ENCODE measurements at places on chromosomes 13 and 19. TPM values are rescaled to one million over a fixed set of nuclear protein-coding genes. Genes with fewer than 3 reads are reported as not detected.

GRCh38 chr19:30168760-30169159 is 203.4 kb upstream of the ZNF536 start:
- no peak for DNase-seq

GRCh38 chr19:33448159-33448516 is 73.5 kb downstream of the PEPD start:
- no peak for DNase-seq

DNA sequence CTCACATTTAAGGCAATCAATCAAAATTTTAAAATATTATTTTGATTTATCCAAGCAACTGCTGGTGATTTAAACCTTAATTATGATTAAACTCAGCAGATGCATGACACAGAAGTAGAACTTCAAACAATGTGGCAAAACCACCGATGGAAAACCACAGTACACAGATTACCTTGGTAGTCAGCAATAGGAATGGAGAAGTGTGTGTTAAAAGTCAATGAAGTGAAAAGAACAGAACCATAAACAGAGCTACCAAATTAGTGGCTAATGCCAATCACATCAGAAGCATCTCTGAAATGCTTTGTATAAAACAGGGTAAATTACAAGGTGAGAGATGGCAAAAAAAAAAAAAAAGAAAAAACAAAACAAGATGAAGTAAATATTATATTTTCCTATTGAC is 31.2 kb downstream of the KATNAL1 start:
- no peak for DNase-seq

- no peak for DNase-seq
Measured at GRCh38 chr13:42815681-42816080, 34.3 kb downstream of the FAM216B start.

DNA sequence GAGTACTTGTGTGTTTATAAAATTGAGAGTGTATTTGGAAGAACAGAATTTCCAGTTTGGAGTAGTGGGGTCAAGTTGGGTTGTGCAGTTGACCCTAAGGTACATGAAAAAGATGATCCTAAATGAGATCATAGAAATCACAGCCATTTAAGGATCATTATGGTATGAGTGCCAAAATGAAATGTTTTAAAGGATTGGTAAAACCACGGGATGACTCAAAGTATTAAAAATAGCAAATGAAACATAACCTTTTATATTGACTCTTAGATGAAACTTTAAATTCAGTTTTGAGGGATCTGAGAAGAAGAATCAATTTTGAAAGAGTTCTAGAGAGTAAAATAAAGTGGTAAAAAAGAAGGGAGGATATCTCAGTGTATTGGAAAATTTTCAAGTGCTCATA is 773.8 kb downstream of the GPC5 start:
- DNase-seq = no peak

DNA sequence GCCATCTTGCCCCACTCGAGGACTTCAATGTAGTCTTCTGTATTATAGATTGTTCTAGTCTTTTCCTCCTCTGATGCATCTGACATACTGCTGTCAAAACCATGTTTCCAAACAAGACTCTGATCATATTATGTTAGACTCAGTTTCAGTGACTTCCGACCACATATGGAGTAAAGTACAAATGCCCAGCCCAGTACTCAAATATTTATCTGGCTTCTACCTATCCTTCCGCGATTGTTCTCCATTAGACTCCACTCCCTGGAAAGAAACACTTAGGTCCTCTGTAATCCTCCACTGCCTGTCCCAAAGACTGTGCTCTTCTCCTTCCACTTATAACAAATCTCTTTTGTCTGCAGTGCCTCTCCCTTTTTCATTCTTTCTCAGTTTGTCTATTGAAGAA is 439.5 kb downstream of the EFNB2 start:
- no peak for DNase-seq

Gene CABP5
- total RNA-seq = not detected

GRCh38 chr13:102846261-102847015 is 606 bp downstream of the ERCC5 start:
- DNase-seq = peak; percentile 35

DNA sequence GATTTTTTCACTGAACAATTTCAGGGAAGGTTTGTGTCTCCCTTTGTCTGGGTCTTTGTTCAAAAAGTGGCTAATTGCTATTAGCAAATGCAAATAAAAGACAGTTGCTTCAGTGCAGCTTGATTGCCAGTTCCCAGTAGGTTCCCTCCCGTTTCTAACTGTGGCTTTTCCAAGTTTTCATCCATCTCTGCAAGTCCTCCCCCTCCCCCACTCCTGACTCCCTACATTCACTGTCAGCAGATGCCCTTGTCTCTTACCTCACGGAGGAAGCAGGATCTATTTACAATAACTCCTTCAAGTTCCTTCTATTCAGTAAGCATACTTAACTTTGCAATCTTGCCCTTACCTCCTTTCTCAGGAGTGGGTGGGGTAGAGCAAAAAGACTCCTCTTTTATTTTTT is 55.4 kb upstream of the SCEL start:
- DNase-seq = no peak

DNA sequence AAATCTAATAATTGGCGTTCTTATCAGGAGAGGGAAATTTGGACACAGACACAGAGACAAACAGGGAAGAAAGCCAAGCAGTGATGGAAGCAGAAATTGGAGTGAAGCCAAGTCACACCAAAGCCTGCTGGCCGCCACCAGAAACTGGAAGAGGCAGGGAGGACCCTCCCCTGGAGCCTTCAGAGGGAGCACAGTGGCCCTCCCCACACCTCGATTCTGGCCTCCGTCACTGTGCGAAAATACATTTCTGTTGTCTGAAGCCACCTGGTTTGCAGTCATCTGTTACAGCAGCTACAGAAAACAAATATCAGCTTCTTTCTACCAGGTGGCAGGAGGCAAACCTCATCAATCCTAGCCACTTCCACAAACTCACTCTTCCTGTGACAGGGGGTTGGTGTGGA is 8.3 kb upstream of the TLE6 start:
- DNase-seq = no peak

DNA sequence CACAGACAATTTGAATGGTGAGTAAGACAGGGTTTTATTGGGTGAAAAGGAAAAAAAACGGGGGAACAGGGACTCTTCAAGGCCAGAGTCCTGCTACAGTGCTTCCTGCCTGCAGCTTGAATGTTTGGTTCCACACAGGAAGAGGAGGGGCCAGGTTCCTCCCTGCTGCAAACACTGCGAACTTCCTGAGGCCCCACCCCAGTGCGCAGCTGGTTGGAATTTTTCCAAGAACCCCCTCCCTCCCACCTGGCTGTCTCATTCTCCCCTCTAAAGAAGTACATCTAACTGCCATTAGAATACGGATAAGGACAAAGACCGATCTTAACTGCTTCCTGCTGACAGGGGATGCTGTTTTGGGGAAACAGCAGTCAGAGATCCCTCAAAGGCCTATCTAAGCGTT is 184.9 kb downstream of the GGACT start:
- DNase-seq = no peak

Measured in mammary epithelial cell (primary cell).